Activated CD8-positive, alpha-beta T cell treated with anti-CD3 and anti-CD28 coated beads, Interleukin-2, amount 10 ng/mL, durations not matched to agents 7 days and 5 days (primary cell): ENCODE measurements at places on chromosomes 16 and 17. TPM values are rescaled to one million over a fixed set of nuclear protein-coding genes. Genes with fewer than 3 reads are reported as not detected.
A peak's percentile ranks its signal among the peaks of the same experiment; 100 is the strongest.

GRCh38 chr16:50619702-50620491, 61.2 kb downstream of the SNX20 start:
- no peak for DNase-seq

- no peak for DNase-seq
Measured at GRCh38 chr16:57883953-57884654, 81.8 kb upstream of the KIFC3 start.

DNA sequence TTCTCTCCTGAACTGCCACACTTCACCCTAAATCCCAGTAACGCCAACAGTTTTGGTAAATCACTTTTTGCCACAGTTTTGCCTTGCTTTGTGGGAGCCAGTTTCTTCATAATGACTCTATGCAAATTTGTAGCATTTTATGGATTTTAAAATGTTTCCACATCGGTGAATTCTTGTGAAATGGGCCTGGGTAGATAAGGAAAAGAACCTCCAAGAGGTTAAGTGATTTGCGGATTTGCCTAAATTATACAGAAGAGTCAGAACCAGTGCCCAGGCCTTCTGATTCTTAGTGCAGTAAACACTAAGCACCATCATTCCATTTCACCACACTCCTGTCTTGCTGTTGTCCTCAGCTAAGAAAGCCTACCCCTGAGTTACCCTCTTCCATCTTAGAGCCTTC, 17.9 kb downstream of the MINK1 start:
- DNase-seq = no peak

GRCh38 chr17:57425431-57425830, 169.1 kb downstream of the MSI2 start:
- no peak for DNase-seq

MT1E gene
- total RNA-seq = 65.0 TPM

WFIKKN1 gene
- total RNA-seq = 0.68 TPM

DNA sequence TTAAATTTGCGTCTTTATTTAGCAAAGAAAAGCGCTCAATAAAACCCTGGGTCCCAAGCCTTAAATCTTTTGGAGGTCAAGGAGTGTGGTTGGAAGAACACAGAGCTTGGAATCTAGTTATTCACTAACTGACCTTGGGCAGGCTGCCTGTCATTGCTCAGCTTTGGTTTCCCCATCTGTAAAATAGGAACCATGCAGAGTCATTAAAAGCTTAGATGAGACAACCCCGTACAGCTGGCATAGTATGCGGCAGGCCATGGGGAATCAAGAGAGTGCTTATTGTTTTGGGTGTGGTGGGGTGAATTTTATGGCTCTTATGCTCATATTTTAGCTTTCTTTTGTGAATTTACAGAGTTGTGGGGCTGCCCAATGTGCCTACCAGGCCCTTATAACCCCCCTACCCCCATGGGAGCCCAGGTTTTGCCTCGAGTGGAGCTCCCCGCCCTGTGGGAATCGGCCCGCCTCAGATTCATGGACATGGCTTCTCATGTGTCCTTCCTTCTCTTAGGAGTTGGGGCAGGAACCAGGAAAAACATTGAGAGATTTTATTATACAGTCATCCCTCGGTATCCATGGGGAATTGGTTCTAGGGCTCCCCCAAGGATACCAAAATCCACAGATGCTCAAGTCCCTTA, 113.5 kb downstream of the CLEC16A start:
- no peak for DNase-seq

CDRT15 gene
- total RNA-seq = not detected

PYCARD gene
- total RNA-seq = 97.7 TPM

TTYH2 gene
- total RNA-seq = 4.7 TPM

DNA sequence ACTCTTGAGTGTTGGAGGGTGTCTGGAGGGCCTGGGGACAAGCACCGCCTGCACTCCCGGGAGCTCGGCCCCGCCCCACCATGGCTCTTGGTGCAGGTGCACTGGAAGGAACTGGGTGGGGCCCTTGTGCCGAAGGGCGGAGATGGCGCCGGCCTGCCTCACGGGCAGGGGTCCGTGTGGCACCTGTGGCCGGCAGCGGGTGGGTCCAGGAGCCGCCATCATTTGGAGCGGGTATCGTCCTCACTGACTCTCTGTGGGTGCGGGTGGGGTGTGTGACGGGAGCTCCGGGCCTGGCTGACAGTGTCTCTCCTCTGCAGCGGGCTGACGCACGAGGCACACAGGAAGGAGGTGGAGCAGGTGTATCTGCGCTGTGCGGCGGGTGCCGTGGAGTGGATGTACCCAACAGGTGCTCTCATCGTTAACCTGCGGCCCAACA, 5.2 kb downstream of the METRNL start:
- no peak for DNase-seq

DNA sequence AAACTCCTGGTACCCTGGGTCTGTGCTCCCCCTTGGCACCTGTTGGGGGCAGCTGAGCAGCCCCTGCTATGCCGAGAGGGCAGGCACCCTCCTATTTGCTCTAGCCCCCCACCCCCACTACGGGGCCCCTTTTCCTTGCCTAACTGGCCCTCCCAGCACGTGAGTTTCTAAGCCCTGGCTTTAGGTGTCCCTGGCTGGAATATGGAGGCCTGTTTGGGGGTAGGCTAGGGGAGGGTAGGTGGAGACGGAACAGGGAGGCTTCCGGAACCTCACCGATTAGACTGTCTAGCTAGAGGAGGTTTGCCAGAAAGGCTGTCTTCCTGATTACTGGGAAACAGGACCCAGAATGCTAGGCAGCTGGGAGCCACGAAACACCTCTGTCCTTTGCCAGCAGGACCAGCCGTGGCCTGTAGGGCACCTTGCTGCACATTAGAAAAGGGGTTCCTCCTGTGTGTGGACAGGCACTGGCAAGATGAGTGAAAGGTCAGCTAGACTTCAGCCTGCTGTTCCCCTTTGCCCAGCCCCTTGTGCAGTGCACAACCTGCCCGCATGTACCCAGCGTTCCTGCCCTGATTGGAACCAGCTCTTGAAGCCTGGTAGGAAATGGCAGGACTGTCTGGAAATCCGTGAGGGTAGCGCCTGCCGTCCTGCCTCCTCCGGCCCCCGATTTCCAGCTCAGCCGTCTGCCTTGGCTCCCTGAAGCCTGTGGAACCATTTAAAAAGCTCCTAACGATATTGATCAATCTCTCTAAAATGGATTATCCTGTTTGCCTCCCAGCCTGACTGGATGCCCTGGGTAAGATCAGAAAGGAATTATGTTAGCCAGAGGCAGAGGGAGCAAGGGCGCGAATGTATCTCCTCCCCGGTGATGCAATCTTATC, 83.4 kb upstream of the GSE1 start:
- DNase-seq = no peak

GRCh38 chr16:51722467-51722866, 571.4 kb upstream of the SALL1 start:
- DNase-seq = no peak

ABCA8 gene
- not detected for total RNA-seq

B3GNT9 gene
- total RNA-seq = 6.6 TPM

VTN gene
- not detected for total RNA-seq

PDILT gene
- not detected for total RNA-seq

DNA sequence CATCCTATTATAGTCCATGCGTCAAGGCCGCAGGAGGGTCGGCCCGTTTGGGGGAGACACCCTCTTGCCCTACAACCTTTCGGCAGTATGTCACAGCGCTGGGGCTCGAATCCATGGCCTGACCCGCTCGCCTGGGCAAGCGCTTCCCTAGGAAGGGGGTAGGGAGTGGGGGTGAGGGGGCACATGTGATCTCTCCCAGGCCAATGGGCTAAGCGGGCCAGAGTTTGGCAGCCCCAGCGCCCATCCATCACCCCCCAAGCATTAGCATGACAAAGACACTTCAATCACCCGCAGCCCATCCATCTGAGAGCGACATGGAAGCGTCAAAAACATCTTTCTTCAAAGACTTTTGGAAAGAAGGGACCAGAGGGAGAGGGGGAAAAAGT, at the start of gene HOXB1:
Gene HOXB1 (minus strand): TSS at position 125 of the 386 bp plus-strand sequence. CDS start 107 bp downstream, at position 18.
- no peak for DNase-seq

GRCh38 chr17:57545731-57546342, 199.3 kb downstream of the CCDC182 start:
- DNase-seq = no peak

CMTM1 gene
- total RNA-seq = 15.0 TPM

FBRS gene
- 100 TPM for total RNA-seq

GRCh38 chr17:41635121-41636097, 11.0 kb upstream of the KRT17 start:
- no peak for DNase-seq

TBC1D3C gene
- 0.21 TPM for total RNA-seq

- no peak for DNase-seq
Measured at GRCh38 chr17:59266745-59267144, 46.4 kb downstream of the GDPD1 start.

RNF222 gene
- 0.24 TPM for total RNA-seq

- DNase-seq = peak; percentile 58
Measured at GRCh38 chr17:40069751-40070708, 7.3 kb downstream of the THRA start.

GRCh38 chr17:66889480-66890230, 54.7 kb downstream of the CACNG5 start:
- DNase-seq = no peak

DNA sequence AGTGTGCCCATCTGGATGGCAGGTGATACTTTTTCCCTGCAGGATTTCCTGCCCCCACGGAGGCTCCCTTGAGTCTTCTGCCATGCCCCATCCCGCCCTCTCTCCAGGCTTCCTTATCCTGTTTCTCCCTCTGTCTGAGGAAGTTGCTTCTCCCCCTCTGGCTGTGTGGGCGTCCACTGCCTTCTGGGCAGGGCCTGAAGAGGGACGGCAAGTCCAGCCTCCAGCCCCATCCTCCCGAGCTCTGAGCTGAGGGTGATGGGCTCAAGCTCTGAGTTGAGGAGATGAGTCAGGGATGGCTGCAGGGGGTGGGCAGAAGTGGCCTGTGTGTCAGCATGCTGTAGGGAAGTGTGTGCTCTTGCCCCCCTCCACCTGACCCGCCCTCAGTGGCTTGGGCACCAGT, 14.2 kb upstream of the RAP1GAP2 start:
- no peak for DNase-seq

DNA sequence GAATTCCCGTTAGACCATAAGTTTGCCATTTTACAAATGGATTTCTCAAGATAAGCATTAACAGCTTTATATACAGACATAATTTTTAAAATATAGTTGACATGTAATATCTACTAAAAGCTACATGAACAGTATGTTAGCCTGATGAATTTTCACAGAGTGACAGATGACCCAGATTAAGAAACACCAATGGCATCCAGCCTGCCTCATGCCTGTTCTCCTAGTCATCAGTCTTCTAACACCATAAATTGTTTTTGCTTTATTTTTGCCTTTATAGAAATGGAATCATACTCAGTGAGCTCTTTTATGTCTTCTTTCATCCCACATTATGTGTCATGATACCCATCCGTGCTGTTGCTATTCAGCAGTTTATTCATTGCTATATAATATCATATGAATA, 80.0 kb downstream of the ATF7IP2 start:
- no peak for DNase-seq

HOXB4 gene
- total RNA-seq = 5.7 TPM

MEAK7 gene
- total RNA-seq = 62.3 TPM

TMEM132E gene
- not detected for total RNA-seq

DNA sequence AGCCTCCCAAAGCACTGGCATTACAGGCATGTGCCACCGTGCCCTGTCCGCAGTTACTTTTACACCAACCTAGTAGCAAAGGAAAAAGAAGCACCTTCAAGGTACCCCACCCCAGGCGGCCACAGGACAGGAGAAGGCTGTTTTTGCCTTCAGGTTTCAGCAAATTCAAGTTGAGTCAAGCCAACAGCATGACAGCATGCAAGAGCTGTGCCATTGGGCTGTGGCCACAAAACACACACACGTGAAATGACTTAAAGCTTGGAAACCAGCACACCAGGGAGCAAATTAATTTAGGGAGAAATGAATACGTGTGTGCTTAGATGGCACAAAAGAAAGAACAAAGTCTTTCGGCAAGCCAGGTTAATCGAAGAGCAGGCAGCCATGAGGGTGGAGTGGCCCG, 39.7 kb downstream of the ERCC4 start:
- no peak for DNase-seq

- DNase-seq = no peak
Measured at GRCh38 chr17:76250141-76250540, 9.8 kb upstream of the RNF157 start.

- DNase-seq = no peak
Measured at GRCh38 chr17:3887804-3888203, 5.0 kb downstream of the CAMKK1 start.

DNA sequence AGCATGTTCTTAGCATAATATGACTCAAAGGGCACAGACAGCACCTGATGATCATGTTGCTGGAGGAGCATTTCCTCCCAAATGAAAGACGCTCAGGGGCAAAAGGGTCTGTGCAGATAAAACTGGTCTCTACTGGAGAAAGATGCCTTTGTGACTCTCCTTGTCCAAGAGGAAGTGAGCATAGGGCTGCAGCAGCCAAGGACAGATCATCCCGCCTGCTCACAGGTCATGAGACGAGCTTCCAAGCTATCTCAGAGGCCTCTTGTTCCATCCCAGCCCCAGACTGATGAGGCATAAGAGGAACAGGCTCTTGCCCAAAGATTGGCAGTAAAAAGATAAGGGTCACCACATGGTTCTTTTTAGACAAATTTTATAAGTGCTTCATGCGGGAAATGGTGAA, 141.8 kb downstream of the KATNIP start:
- no peak for DNase-seq

GRCh38 chr16:11685844-11686618, 17.8 kb downstream of the SNN start:
- DNase-seq = no peak

DNA sequence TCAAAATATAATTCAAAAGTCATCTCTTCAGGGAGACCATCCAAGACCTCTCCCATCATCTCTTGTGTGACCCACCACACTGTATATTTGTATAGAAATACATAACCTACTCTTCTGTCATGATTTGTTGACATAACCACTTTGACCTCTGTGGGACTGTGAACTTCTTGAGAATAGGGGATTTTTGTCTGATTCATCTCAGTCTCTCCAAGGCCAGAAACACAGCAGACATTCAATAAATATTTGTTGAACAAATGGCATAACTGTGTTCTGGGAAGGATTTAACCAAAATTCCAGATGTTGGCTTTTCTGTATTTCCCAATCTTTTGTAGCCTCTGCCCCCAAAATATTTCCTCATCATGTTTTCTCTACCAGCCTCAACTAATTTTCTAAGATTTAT, 169.7 kb downstream of the CDH11 start:
- no peak for DNase-seq

DNA sequence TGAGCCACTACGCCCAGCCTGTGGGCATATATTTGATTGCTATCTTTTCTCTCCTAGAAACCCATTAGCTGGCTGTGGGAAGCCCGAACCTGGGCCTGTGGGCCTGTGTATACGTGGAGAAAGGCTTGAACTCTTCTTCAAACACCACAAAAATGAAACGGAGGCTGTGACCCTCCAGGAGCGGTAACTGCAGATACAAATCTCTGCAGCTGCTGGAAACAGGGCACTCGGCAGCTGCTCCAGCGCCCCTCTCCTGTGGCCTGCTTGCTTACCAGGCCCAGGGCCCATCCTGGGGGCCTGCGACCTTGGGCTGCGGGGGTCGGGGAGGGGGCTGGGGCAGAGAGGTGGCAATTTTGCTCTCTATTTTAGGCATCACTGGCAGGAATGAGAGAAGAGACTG, 28.0 kb upstream of the MTSS2 start:
- DNase-seq = no peak

CCL8 gene
- not detected for total RNA-seq

GRCh38 chr16:71666928-71667707, 41.1 kb downstream of the MARVELD3 start:
- no peak for DNase-seq

TEKT5 gene
- not detected for total RNA-seq

CLEC19A gene
- not detected for total RNA-seq

GRCh38 chr17:47286198-47286914, 32.7 kb downstream of the ITGB3 start:
- DNase-seq = no peak

BMERB1 gene
- 4.3 TPM for total RNA-seq

GRCh38 chr16:67392301-67393059, 818 bp downstream of the TPPP3 start:
- no peak for DNase-seq
